ENCODE measurements at places on chromosomes 5 and 9.
A peak's percentile ranks its signal among the peaks of the same experiment; 100 is the strongest.

- DNase-seq, result no peak
Measured at GRCh38 chr5:149415066-149415967, 36.2 kb upstream of the IL17B start.

DNA sequence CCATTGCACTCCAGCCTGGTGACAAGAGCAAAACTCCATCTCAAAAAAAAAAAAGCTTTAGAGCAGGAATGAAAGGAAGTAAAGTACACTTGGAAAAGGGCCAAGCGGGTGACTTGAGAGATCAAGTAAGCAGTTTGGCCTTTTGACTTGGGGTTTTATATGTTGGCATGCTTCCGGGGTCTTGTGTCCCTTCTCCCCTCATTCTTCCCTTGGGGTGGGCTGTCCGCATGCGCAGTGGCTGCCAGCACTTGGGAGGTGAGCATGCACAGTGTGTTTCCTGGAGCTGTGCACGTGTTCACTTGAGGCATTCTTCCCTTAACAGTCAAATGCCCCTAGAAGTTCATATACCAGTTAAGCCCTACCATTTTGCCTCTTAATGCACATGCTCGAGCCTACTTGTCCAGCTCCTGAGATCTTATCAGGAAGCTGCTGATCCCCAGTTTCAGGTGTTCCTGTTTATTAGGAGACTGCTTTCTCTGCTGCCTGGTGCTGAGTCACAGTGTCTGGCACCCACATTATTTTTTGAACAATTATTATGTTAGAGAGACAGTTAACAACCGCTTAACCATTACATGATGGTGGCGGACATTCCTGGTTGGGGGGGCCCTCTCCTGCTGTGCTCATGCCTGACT, 32.6 kb upstream of the PRRC2B start:
- no peak for DNase-seq

- no peak for DNase-seq
Measured at GRCh38 chr5:6723816-6724300, 10.6 kb downstream of the TENT4A start.

DNA sequence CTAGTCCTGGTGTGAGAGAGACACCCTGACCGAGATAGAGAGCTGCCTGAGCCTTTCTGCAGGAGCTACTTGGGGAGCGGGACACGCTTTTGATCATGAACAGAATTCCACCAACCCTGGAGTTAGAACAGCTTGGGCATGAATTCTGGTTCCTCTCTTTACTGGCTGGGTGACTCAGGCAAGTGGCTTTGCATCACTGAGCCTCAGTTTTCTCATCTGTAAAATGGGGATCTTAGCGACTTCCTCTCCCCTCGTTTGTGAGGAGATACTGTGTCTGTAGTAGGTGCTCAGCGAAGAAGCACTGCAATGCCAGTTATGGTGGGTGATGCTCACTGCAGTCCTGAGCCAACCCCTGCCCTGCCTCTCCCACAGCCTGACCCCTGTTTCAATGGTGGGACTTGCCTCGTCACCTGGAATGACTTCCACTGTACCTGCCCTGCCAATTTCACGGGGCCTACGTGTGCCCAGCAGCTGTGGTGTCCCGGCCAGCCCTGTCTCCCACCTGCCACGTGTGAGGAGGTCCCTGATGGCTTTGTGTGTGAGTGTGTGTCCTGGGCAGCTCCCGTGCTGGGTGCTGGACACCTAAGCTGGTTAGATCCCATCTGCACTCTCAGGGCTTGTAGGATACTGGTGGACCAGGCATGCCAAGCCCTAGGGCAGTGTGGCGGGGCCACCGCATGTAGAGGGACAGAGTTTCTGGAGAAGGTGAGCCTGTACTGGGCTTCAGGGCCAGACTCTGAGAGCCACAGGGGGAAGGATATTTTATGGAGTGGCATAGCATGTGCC, 16.0 kb downstream of the CRB2 start:
- no peak for DNase-seq

- peak; percentile 59 for DNase-seq
Measured at GRCh38 chr9:22244139-22245011, 202.2 kb upstream of the DMRTA1 start.

DNA sequence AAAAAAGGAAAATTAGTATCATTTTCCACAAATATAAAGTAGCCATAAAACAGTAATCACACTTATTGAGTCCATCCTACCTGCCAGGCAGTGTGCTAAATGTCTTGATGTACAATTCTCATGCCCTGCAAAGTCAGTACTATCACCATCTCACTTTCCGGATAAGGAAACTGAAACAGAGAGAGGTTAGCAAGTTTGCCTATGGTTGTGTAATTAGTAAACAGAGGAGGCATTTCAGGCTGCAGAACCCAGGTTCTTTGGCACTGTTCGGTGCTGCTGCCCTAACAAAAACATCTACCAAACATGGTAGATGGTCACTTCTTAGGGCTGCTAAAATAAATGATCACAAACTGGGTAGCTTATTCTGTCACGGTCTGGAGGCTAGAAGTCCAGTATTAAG, 22.6 kb downstream of the PLAC8L1 start:
- no peak for DNase-seq

GRCh38 chr5:170312301-170312595, 14.7 kb upstream of the LCP2 start:
- DNase-seq, result no peak

- DNase-seq, result no peak
Measured at GRCh38 chr5:62587737-62588136, 9.1 kb downstream of the LRRC70 start.

- DNase-seq, result no peak
Measured at GRCh38 chr9:90167914-90168313, 474.7 kb downstream of the DIRAS2 start.

- DNase-seq, result no peak
Measured at GRCh38 chr5:68325065-68325580, 109.6 kb downstream of the PIK3R1 start.

- no peak for DNase-seq
Measured at GRCh38 chr9:116213693-116214047, 60.1 kb downstream of the PAPPA start.

- DNase-seq, result no peak
Measured at GRCh38 chr9:134225816-134226215, 61.5 kb upstream of the RNU6ATAC start.

- peak; percentile 66 for DNase-seq
Measured at GRCh38 chr5:150904479-150905311, at the start of gene ZNF300. Gene ZNF300 (minus strand): TSS chr5:150904980. CDS start chr5:150903155, 1,825 bp downstream.

- no peak for DNase-seq
Measured at GRCh38 chr9:6692433-6692832, 46.9 kb upstream of the GLDC start.

- DNase-seq, result no peak
Measured at GRCh38 chr9:135224286-135224877, 136.9 kb downstream of the OLFM1 start.

Data from NCI-H2081 (cell line).